ENCODE measurements at places on chromosomes 6 and 20. TPM values are rescaled to one million over a fixed set of nuclear protein-coding genes. Genes with fewer than 3 reads are reported as not detected.

GRCh38 chr6:19934996-19935591, 97.9 kb downstream of the ID4 start:
- no peak overlapping the region for H3K27ac ChIP-seq
- H3K36me3 ChIP-seq = no peaks in the 10 kb centered on the region
- H3K4me3 ChIP-seq = no peak overlapping the region
- no peak for DNase-seq
- no peaks in the 10 kb centered on the region for H3K4me1 ChIP-seq

GRCh38 chr6:131041814-131042213, 21.2 kb downstream of the EPB41L2 start:
- DNase-seq = peak; percentile 44

The CYP24A1 gene
- polyA plus RNA-seq = 0.43 TPM

DNA sequence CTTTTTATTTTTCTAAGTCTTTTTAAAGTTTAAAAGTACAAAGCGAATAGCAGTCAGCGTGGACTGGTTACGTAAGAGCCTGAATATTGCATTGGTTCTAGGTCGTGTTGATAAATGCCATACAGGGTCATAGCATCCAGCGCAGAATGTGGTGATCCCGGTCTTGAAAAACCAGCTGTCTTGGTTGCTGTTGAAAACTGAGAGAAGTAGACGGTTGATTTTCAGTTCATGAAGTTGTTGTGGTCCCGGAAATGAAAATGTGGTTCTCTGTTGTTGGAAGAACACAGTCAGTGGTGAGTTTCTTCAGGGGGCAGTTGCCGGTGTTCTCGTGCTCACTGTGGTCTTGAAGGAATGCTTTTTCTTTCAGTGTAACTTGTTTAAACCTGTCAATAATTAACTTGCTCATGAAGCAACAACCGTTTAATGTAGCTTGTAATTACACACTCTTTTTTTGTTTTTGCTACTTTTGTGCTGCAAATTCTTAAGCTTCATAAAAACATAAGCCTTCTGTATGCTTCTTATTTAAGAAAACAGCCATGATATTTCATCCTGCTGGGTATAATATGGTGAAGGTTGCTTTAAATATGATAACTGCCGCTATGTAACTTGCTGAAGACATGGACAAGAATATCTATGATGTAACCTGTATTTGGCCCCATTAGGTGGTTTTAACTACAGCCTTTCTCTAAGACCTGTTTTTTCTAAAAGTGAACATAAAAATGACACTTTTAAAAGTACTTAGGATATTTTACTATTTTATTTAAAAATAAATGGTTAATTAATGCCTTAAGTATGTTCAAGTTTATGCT, 64.8 kb upstream of the KIF25 start:
- H3K27me3 ChIP-seq = no peaks in the 10 kb centered on the region
- no peak for DNase-seq
- no peaks in the 10 kb centered on the region for H3K36me3 ChIP-seq
- H3K27ac ChIP-seq = no peak overlapping the region
- no peaks in the 10 kb centered on the region for H3K4me1 ChIP-seq

GRCh38 chr6:137117581-137117980, 55.9 kb downstream of the IL22RA2 start:
- no peaks in the 10 kb centered on the region for H3K36me3 ChIP-seq
- H3K27me3 ChIP-seq = no peaks in the 10 kb centered on the region
- H3K4me1 ChIP-seq = no peaks in the 10 kb centered on the region
- H3K4me3 ChIP-seq = no peak overlapping the region
- H3K27ac ChIP-seq = no peak overlapping the region
- DNase-seq = no peak

GRCh38 chr20:3172933-3173609, at the start of gene LZTS3:
Gene LZTS3 (minus strand): TSS chr20:3173549. CDS start chr20:3167163, 6,386 bp downstream.
- peak within 1 kb of the TSS; percentile 39 for H3K27ac ChIP-seq
- peak within 1 kb of the TSS; percentile 90 for H3K4me3 ChIP-seq
- H3K27me3 ChIP-seq = no peaks in the 10 kb centered on the region
- H3K4me1 ChIP-seq = peaks cover 16% of the 10 kb centered on the region

DNA sequence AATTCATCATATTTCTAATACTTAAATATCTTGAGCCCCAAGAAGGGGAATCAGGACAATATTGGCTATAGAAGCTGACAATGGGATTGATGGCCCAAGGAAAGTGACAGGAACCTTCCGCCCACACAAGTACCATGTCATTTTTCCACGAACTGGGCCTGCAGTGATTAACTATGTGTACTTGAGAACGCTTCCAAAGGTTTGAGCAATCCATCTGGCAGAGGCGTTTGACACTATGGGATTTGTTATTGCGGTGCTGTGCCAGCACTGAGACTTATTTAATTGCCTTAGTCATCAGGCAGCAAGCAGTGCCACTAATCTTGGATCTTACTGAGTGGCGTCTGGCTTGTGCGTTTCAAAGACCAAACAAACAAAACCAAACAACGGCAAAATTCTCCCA, 135.6 kb upstream of the UST start:
- no peaks in the 10 kb centered on the region for H3K36me3 ChIP-seq
- H3K4me1 ChIP-seq = peaks cover 28% of the 10 kb centered on the region
- DNase-seq = peak; percentile 94
- H3K27ac ChIP-seq = peak overlapping the region; percentile 36

DNA sequence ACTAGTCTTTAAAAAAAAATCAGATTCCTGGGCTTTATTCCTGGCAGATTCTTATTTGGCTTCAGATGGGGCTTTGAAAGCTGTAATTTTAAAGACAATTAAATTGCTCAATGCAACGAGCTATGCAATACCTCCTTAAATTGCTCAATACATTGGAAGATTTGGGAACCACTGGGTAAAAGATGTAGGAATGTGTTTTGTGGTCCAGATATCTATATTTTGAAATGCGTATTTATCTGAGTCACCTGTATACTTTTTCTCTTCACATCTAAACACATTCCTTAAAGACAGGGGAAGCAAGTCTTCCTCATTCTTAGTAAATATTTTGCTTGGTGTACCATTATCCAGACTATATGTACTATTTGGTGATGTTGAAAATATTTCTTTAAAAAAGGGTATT, 29.6 kb upstream of the MAP7 start:
- peak; percentile 14 for DNase-seq
- no peaks in the 10 kb centered on the region for H3K27me3 ChIP-seq
- H3K27ac ChIP-seq = no peak overlapping the region
- no peaks in the 10 kb centered on the region for H3K36me3 ChIP-seq
- peaks cover 4% of the 10 kb centered on the region for H3K4me1 ChIP-seq

The TBX18 gene
- polyA plus RNA-seq = 5.1 TPM

The TFEB gene
- 5.5 TPM for polyA plus RNA-seq

- DNase-seq = peak; percentile 48
- no peak overlapping the region for H3K4me3 ChIP-seq
- H3K36me3 ChIP-seq = no peaks in the 10 kb centered on the region
- no peak overlapping the region for H3K27ac ChIP-seq
- no peaks in the 10 kb centered on the region for H3K27me3 ChIP-seq
Measured at GRCh38 chr6:24205020-24205492, 79.0 kb downstream of the NRSN1 start.

- H3K27ac ChIP-seq = no peak overlapping the region
- DNase-seq = no peak
- H3K36me3 ChIP-seq = no peaks in the 10 kb centered on the region
- H3K27me3 ChIP-seq = peaks cover 3% of the 10 kb centered on the region
- H3K4me1 ChIP-seq = no peaks in the 10 kb centered on the region
Measured at GRCh38 chr6:53239526-53239925, 90.9 kb upstream of the GCM1 start.

The PRR18 gene
- not detected for polyA plus RNA-seq

GRCh38 chr20:44447827-44448419, 27.8 kb upstream of the TTPAL start:
- H3K36me3 ChIP-seq = no peaks in the 10 kb centered on the region
- H3K27me3 ChIP-seq = peaks cover 16% of the 10 kb centered on the region
- H3K27ac ChIP-seq = no peak overlapping the region
- H3K4me1 ChIP-seq = no peaks in the 10 kb centered on the region
- H3K4me3 ChIP-seq = no peak overlapping the region
- DNase-seq = no peak

- no peak overlapping the region for H3K4me3 ChIP-seq
- H3K27me3 ChIP-seq = no peaks in the 10 kb centered on the region
- peak; percentile 56 for DNase-seq
- no peaks in the 10 kb centered on the region for H3K4me1 ChIP-seq
Measured at GRCh38 chr6:135451617-135452190, 45.8 kb downstream of the AHI1 start.

- H3K27ac ChIP-seq = no peak overlapping the region
- no peak overlapping the region for H3K4me3 ChIP-seq
- no peak for DNase-seq
- peaks cover 4% of the 10 kb centered on the region for H3K27me3 ChIP-seq
- H3K36me3 ChIP-seq = no peaks in the 10 kb centered on the region
Measured at GRCh38 chr6:45929421-45930361, 86.0 kb downstream of the CLIC5 start.

The LAMA5 gene
- polyA plus RNA-seq = 4.3 TPM

GRCh38 chr20:46022411-46023147, 6.4 kb upstream of the SLC12A5 start:
- H3K4me1 ChIP-seq = no peaks in the 10 kb centered on the region
- H3K27ac ChIP-seq = no peak overlapping the region
- no peaks in the 10 kb centered on the region for H3K36me3 ChIP-seq
- H3K4me3 ChIP-seq = peak overlapping the region; percentile 52
- DNase-seq = peak; percentile 33

The CYP21A2 gene
- polyA plus RNA-seq = not detected

GRCh38 chr6:109877028-109878004, 100.8 kb upstream of the GPR6 start:
- H3K27ac ChIP-seq = no peak overlapping the region
- H3K36me3 ChIP-seq = no peaks in the 10 kb centered on the region
- no peaks in the 10 kb centered on the region for H3K27me3 ChIP-seq
- H3K4me1 ChIP-seq = no peaks in the 10 kb centered on the region
- no peak overlapping the region for H3K4me3 ChIP-seq

DNA sequence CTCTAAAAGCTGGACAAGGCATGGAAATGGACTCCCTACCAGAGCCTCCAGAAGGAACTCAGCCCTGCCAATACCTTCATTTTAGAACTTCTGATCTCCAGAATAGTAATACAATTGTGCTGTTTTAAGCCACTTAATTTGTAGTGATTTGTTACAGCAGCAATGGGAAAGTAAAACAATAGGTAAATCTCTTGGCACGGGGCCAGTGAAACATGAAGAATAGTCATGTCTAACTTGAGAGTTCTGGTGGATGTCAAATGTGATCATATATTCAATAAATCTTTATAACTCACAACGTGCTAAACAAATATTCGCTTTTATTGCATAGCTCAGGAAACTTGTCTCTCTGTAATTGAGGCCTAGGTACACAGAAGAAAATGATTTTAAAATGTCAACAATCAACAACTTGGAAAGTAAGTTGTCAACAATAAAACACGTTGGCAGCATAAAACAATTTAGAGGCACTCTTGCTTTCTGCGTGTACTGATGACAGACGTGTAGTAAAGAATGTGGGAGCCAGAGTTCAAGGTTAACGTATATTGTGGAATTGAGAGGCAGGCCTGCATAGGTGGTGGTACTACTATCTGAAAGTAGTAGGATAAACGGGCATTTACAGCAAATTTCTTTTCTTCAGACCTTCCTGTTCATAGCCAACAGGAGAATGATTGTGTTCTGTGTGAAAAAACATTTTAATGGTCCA, 140.5 kb upstream of the OPRM1 start:
- no peak for DNase-seq
- no peaks in the 10 kb centered on the region for H3K4me1 ChIP-seq
- H3K4me3 ChIP-seq = no peak overlapping the region
- H3K36me3 ChIP-seq = no peaks in the 10 kb centered on the region

- no peaks in the 10 kb centered on the region for H3K36me3 ChIP-seq
- H3K4me3 ChIP-seq = no peak overlapping the region
- H3K4me1 ChIP-seq = no peaks in the 10 kb centered on the region
- H3K27me3 ChIP-seq = peaks cover 17% of the 10 kb centered on the region
- DNase-seq = no peak
- no peak overlapping the region for H3K27ac ChIP-seq
Measured at GRCh38 chr20:21583486-21584168, 69.8 kb upstream of the NKX2-2 start.

- H3K36me3 ChIP-seq = no peaks in the 10 kb centered on the region
- no peak for DNase-seq
- H3K4me1 ChIP-seq = no peaks in the 10 kb centered on the region
- H3K4me3 ChIP-seq = no peak overlapping the region
- no peaks in the 10 kb centered on the region for H3K27me3 ChIP-seq
Measured at GRCh38 chr20:4904127-4904860, 97.0 kb downstream of the SLC23A2 start.

GRCh38 chr6:7332090-7332745, 19.2 kb upstream of the SSR1 start:
- no peaks in the 10 kb centered on the region for H3K36me3 ChIP-seq
- H3K27me3 ChIP-seq = no peaks in the 10 kb centered on the region
- H3K4me3 ChIP-seq = no peak overlapping the region
- no peaks in the 10 kb centered on the region for H3K4me1 ChIP-seq
- peak; percentile 40 for DNase-seq

The CD93 gene
- polyA plus RNA-seq = not detected

- peaks cover 3% of the 10 kb centered on the region for H3K27me3 ChIP-seq
- no peak for DNase-seq
- no peak overlapping the region for H3K4me3 ChIP-seq
- no peak overlapping the region for H3K27ac ChIP-seq
- no peaks in the 10 kb centered on the region for H3K36me3 ChIP-seq
- H3K4me1 ChIP-seq = no peaks in the 10 kb centered on the region
Measured at GRCh38 chr6:225121-225721, 67.1 kb upstream of the DUSP22 start.

DNA sequence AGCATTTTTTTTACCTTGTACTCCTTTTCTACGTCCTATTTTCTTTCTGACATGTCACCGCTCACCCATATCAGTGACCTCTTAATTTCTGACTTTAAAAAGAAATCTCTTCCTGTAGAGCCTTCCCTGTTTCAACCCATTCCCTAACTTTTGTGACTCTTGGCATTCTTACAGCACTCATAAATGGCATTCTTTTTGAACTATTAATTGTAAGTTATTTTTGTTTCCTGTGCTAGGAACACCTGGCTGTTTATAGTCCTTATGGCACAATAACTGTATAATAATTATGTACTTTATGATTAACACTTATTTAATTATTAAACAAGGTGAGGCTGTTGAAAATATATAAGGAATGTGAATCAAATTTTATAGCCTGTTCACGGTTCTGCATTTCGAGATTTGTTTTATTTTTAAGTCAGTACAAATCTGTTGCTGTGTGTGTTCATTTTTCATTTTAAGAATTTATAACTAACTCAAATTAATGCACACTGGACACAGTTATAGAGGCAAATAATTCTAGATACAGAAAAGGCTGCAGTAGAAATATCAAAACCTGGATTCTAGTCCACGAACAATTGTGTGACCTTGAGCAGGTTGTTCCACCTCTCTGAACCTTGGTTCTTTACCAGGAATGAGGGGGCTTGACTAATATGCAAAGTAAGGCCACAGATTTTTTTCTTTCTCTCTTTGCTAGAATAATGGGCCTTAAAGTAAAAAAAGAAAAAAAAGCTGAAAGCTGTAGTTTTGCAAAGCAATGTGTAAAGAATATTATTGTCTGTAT, 1.5 kb downstream of the KIZ start:
- peak overlapping the region; percentile 95 for H3K4me3 ChIP-seq
- no peaks in the 10 kb centered on the region for H3K27me3 ChIP-seq
- no peaks in the 10 kb centered on the region for H3K36me3 ChIP-seq
- H3K27ac ChIP-seq = no peak overlapping the region
- DNase-seq = no peak

The COQ3 gene
- polyA plus RNA-seq = 8.8 TPM

Data from GM23248 (cell line).